ENCODE measurements at places on chromosomes 1 and 21.

GRCh38 chr1:17274186-17275170 lies 25.6 kb downstream of the PADI3 start:
- peak; percentile 64 for DNase-seq

- DNase-seq: no peak
Observed at GRCh38 chr1:40648928-40649591, 16.4 kb downstream of the RIMS3 start.

- no peak for DNase-seq
Observed at GRCh38 chr1:199054694-199055093, 415.9 kb downstream of the PTPRC start.

- peak; percentile 17 for DNase-seq
Observed at GRCh38 chr1:94599095-94599813, 57.7 kb upstream of the F3 start.

- peak; percentile 94 for DNase-seq
Observed at GRCh38 chr1:39238476-39238875, 34.0 kb downstream of the MACF1 start.

Data from lung microvascular endothelial cell (primary cell).